H9 (cell line): ENCODE measurements at places on chromosomes 7 and 10.

DNA sequence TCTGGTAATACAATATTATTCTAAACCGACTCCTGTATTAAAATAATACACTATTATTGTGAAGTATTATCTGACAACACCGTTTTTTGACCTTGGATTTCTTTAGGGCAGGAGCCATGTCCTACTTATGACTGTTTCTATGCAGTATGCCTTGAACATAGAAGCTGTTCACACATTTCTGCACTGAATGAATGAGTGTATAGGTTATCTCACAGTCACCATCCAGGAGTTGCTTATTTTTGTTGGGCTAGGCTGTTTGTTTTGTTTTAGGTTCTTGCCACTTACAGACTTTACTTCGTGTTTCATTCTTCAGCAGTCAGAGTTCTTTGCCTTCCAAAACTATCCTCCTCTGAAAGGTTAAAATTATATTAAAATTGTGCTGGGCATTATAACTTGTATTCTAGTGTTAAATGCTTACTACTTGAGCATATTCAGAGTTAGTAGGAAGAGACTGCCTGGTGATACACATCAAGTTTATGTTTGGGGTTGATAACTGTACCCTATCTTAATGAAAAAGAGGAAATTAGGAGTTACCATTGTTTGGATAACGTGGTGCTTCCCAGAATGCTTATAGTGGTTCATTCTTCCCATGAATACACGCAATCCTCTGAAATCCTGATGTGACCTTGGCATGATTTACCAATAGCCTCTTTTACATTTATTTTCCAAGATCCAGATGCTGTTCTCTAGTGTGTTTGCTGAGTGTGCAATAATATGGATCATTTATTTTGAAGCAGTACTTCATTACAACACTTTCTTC is 1.7 kb downstream of the RALA start:
- DNase-seq, result no peak

DNA sequence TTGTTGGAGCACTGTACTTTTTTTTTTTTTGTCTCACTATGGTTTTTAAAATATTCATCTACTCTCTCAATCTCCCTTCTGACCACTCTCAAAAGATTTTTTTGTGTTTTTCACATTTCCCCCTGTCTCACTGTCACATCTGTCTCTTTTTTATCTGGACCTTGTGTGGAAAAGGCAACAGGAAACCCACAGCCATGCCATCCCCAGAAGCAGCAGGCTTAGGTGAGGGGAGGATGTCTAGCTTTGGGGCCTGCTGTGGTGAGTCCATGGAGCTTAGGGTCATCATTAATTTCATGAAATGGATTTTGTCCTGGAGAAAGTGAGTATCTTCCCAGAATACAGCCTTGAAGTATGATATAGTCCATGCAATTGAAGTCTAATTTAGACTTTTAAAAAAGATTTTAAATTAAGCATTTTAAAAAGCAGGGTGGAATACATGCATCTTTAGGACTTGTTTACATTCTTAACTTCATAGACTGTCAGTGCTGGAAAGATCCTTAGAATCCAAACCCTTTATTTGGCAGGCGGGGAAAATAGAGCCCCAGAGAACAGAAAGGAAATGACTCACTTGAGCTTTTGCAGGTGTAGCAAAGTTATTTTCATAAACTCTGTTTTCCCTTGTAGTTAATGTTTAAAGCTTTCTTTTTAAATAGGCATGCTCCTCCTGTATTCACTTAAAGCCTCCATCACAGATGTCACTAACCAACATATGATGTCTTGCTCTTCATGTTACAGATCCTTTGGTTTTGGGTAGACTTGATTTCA is 25.1 kb downstream of the MINDY4 start:
- no peak for DNase-seq

GRCh38 chr10:61970182-61971002 is 68.9 kb downstream of the ARID5B start:
- no peak for DNase-seq

DNA sequence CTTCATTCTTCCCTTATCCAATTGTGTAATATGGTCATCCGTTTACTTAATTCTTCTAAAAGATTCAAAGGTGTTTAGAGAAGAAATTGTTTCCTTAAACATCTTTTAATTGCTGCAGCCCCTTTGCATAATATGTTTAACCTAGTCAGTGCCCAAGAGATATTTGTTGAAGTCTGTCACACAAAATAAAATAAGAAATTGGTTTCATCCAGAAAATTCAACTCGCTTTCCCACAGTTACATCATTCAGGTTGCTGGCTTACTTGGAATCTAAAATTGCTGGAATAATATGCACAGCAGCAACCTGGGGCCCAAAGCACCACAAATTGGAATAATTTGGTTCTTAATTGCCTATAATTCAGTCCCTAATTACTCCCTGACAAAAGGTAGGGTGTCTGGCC is 155.1 kb upstream of the ETV1 start:
- DNase-seq, result no peak

DNA sequence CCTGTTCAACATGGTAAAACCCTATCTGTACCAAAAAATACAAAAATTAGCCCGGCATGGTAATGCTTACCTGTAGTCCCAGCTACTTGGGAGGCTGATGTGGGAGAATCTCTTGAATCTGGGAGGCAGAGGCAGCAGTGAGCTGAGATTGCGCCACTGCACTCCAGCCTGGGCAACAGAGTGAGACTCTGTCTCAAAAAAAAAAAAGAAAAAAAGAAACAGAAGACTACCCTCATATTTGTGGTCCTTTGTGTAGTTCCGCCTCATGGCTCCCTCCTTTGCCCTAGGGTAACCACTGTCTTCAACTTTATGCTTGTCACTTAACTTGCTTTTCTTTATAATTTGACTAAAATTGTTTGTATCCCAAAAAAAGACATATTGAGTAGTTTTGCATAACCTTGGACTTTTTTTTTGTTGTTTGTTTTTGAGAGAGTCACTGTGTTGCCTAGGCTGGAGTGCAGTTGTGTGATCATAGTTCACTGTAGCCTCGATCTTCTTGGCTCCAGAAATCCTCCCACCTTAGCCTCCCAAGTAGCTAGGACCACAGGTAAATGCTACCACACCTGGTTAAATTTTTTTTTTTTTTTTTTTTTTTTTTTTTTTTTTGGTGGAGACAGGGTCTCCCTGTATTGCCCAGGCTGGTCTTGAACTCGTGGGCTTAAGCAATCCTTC is 3.7 kb downstream of the ZNF487 start:
- DNase-seq, result no peak

- no peak for DNase-seq
Measured at GRCh38 chr7:147857152-147858140, 733.1 kb upstream of the C7orf33 start.

- no peak for DNase-seq
Measured at GRCh38 chr10:49377256-49377655, 18.6 kb downstream of the DRGX start.

- DNase-seq, result no peak
Measured at GRCh38 chr10:129102906-129103693, 363.9 kb upstream of the MGMT start.

GRCh38 chr7:21414795-21415393 is 13.0 kb upstream of the SP4 start:
- no peak for DNase-seq

- no peak for DNase-seq
Measured at GRCh38 chr10:97116462-97117162, 69.1 kb downstream of the SLIT1 start.

GRCh38 chr7:150399421-150400007 is 20.4 kb downstream of the ZNF775 start:
- DNase-seq, result no peak

DNA sequence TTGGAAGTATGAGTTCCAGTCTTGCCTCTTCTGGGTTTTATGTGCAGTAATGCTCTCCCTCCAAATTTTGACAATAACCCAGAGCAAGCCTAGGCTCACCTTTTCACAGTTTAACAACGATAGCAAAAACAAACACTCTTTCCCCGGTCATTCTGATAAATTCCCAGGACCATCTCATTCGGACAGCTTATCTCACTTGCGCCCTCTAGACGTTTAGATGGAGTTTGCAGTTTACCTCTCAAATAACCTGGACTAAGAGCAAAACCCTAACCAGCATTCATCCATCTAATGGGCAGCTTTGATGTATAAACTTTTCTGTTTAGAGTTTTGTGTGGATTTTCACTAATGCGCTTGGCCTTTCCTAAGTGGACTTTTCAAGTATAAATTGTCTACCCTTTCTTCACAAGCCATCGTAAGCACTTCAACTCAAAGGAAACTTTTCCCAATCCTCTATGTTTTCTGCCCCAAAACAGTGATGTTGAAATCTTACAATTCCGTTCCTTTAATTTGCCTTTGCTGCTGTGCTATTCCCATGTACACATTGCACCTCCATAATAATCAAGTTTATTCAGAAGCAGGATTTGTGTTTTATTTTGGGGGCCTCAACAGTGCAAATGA is 114.9 kb downstream of the HDAC9 start:
- DNase-seq, result peak; percentile 42
